ENCODE measurements at places on chromosomes 12 and 14.
A peak's percentile ranks its signal among the peaks of the same experiment; 100 is the strongest.

GRCh38 chr14:31243860-31244259, 36.3 kb upstream of the HECTD1 start:
- no peak for DNase-seq

GRCh38 chr14:61678975-61679374, 16.3 kb upstream of the HIF1A start:
- no peak for DNase-seq

DNA sequence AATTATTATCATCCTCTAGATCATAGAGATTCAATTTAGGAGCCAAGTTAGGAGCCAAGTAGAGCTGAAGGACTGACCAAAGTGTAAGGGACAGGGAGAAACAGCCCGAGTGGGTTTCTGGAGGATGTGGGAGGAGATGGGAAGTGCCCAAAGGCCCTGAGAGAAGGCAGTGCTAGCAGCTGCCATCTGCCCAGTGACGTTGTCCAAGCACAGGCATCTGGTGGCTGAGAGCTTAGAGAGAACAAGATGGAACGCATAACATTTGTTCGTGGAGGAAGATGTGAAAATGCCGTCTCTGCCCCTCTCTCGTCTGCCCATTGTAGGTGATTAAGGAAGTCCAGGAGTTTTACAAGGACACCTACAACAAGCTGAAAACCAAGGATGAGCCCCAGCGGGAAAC, 34.7 kb downstream of the CD9 start:
- DNase-seq = no peak

DNA sequence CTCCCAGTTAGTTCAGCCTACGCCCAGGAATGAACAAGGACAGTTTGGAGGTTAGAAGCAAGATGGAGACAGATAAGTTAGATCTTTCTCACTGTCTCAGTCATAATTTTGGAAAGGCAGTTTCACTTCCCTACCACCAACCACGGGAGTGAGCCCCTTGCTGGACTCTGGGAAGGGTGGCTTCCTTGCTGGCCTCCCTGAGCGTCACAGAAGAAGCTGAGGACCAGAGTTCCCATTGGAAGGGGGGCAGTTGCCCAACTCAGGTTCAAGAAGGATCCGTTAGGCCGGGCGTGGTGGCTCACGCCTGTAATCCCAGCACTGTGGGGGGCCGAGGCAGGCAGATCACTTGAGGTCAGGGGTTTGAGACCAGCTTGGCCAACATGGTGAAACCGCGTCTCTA, 106.2 kb upstream of the MAX start:
- no peak for DNase-seq

- DNase-seq = no peak
Observed at GRCh38 chr12:76266797-76267196, 81.4 kb downstream of the BBS10 start.

DNA sequence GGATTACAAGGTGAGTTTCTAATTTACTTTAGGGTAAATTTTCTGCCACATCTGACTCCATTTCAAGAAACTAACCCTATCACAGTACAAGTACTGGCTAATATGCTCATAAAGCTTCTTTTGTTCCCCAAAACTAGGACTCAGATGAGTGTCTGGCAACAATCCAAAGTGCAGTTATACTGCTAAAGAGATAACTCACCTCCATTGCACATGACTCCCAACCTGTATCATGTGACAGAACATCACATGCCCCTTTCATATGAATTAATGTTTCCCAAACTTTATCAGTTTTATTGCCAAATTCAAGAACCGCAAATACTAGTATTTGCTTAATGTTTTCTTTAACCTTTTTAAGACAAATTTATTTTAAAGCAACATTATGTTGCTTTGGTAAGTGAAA, 3.9 kb upstream of the PPP1R12A start:
- DNase-seq = no peak

- DNase-seq = no peak
Observed at GRCh38 chr12:112796067-112796466, 4.5 kb downstream of the RPH3A start.

- no peak for DNase-seq
Observed at GRCh38 chr12:2298556-2299200, 245.9 kb downstream of the CACNA1C start.

DNA sequence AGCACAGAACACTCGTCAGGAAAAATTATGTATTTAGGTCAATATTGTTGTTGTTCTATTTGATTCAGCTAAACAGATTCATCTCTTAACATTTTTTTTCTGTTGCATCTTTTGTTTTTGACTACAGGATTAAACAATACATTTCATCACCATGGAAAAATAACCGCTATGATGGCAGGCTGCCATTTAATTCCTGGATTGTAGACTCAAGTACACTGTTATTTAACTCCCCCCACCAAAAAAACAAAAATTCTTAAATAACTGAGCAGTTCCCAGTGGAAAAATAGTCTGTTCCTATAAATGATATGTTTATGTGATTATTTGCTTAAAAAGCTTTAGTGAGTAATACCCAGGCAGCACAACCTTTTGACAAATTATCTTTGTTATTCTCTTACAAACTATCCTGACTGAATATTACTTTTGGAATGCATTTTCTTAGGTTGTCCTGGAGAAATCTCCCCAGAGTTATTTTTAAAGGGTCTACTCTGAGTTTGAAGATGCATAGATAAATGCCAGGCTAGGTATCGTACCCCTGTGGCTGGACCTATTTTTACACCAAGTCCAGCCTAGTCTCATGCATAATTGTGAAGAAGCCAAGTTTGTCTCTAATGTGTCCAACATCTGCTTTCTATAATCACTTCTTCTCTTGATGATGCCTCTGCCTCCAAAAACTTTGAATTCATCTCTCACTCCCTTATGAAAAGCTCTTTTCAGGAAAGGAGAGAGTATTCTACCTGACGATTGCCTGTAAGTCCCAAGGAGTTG, 3.7 kb downstream of the KERA start:
- DNase-seq = peak; percentile 10

DNA sequence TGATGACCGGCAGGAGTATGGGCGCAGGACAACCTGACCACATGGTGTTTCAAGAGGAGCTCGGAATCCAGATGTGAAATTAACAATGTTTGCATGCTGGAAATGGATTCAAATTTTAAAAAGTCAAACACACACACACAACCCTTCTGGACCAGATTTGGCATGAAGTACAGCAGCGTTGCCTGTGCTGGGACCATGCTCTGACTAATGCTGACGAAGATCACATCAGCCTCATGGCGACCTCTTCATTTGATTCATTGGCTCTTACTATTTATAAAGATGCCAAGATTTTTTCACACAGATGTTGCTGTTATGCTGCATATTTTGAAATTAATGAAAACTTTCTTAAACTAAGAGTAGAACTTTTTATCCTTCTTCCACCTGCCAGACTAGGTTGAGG, 926.6 kb upstream of the TMEM132C start:
- no peak for DNase-seq

DNA sequence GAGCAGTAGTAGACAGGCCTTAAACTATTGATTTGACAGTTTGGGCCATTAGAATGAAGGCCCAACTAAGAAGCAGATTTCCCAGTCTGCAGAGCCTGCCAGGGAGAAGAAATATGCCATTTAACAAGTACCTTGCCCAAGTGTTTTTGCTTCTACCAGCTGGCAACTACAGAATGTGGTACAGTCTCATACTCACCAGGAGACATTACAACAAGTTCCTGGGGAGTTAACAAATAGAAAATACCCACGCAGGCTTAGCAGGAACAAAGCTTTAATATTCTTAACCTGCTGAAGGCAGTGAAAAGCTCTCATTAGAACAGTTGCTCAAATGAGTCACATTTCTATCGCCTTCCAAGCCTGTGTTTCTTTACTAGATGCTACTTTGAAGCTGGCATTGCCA, 241.0 kb downstream of the TMEM117 start:
- DNase-seq = no peak

- no peak for DNase-seq
Observed at GRCh38 chr14:67851785-67852410, 32.3 kb downstream of the RAD51B start.

- DNase-seq = no peak
Observed at GRCh38 chr12:42472376-42472775, 117.2 kb downstream of the PRICKLE1 start.

DNA sequence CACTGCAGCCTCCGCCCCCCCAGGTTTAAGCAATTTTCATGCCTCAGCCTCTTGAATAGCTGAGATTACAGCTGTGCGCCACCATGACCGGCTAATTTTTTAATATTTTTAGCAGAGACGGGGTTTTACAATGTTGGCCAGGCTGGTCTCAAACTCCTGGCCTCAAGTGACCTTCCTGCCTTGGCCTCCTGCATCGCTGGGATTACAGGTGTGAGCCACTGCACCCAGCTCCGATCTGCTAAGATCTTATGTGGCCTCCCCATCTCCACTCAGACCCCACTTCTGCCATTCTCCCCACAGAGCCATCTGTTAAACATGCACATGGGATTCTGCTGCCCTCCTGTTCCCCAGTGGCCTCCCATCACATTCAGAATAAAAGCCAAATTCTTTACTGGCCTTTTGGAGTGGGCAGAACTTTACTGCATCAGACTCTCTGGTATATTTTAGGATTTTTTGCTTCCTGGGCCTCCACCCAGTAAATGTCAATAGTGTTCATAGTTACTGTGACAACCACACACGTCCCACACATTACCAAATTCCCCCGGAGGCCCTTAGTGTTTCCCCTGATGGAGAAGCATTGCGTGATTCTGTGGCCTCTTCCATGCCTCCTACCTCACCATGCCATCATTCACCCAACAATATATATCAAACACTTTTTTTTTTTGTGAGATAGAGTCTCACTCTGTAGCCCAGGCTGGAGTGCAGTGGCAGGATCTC, 96.3 kb downstream of the PTPN11 start:
- DNase-seq = no peak

GRCh38 chr12:13116259-13116658, 12.8 kb upstream of the GSG1 start:
- no peak for DNase-seq

DNA sequence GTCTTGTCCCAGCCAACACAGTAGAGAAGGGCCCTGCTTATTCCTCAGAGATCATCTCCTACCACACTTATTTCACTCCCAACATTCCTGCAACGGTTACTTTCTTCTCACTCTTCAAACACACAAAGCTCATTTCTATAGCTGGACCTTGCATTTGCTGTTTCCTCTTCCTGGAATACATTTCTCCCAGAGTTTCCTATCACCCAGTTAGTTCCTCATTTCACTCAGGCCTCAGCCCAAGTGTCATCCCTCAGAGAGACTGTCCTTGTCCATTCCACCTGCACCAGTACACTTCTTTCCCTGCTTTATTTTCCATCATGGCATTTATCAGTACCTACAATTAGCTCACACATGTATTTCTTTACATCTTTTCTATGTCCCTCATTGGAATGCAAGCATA, 14.7 kb upstream of the STK38L start:
- no peak for DNase-seq

GRCh38 chr12:96828169-96828789, 78.8 kb upstream of the NEDD1 start:
- DNase-seq = no peak

DNA sequence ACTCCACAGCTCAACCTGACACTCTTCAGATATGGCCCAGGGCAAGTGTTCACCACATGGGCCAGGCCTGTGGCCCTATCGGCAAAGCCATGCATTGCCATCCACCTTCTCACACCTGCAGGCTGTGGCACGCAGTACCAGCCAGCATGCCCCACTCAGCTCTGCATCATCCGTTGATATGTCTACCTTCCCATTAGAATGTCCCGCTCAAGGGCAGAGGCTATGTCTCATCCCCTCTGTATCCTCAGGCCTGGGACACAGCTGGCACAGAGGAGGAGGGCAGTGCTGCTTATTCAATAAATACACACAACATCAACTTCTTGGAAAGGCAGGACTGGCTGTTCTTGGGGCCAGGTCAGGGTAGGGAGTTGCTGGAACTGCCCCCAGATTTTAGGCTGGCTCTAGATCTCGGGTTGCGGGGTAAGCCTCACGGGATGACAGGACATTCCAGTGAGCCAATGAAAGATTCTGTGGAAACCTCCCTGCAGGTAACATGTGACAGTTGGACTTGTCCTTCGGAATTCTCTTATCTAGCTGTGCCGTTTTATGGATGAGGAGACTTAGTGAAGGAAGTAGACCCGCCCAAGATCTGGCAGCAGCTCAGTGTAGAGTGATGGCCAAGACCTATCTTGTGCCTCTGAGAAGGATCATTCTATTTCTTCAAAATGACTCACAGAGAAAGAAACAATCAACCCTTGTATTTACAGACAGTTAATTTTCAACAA, 25.6 kb downstream of the SYNE3 start:
- no peak for DNase-seq

DNA sequence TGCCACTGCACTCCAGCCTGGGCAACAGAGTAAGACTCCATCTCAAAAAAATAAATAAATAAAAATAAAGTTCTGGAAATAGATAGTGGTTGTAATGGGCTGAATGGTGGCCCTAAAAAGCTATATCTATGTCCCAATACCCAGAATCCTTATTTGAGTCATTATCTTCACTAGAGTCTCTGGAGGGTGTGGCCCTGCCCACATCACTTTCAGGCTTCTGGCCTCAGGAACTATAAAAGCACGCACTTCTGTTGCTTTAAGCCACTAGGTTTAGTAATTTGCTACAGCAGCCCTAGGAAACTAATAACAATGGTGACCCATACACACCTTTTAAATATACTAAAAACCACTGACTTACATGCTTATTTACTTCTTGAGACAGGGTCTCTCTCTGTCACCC, 49.9 kb downstream of the MAP3K9 start:
- DNase-seq = no peak

DNA sequence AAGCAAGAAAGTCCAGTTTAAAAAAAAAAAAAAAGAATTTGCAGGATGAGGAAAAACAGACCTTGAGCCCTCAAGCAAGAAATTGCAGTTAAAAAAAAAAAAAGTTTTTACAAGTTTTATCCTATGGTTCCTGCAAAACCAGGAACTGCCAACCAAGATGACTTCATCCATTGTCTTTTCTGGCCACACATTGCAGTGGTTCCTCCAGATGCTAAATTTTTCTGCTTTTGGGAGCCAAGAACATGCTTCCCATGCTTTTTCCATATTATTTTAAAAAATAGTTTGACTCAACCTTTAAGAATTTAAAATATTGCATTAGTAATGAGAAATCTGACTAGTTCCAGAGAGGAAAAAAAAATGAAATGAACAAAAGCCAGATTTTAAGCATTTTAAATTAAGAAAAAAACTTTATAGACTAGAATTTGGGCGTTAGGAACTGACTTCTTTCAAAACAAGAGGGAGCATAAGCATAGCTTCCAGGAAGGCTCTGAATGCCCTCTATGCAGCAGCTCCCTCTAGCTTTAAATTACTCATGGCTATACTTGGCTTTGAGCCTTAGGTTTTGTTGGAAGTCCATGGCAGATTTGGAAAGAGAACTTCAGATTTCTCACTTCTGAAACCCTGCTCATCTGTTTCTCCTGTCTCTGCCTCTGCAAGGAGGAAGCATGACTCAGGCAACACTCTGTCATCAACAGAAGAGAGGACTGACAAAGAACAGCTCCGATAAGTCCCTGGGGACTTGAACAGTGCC, 124.5 kb downstream of the GPR65 start:
- DNase-seq = no peak

- no peak for DNase-seq
Observed at GRCh38 chr14:80606347-80606772, 335.2 kb downstream of the CEP128 start.

GRCh38 chr12:69524755-69525469, 54.7 kb downstream of the FRS2 start:
- DNase-seq = no peak

- peak; percentile 44 for DNase-seq
Observed at GRCh38 chr12:108017472-108018057, 111.5 kb upstream of the WSCD2 start.

- no peak for DNase-seq
Observed at GRCh38 chr12:27463511-27464219, 17.1 kb downstream of the SMCO2 start.
